A549 treated with Mapracorat at 1 μM for 4 hours (cell line): ENCODE measurements at places on chromosomes 5 and 9. TPM values are rescaled to one million over a fixed set of nuclear protein-coding genes. Genes with fewer than 3 reads are reported as not detected.

Gene TENT4A
- total RNA-seq: 17.3 to 23.9 TPM (median 22.5 TPM) in 5 replicates

Gene SPOCK1
- total RNA-seq: 12.1 to 17.6 TPM (median 17.1 TPM) in 5 replicates

Gene UGCG
- 22.7 to 25.5 TPM (median 23.9 TPM) in 5 replicates for total RNA-seq

Gene DCANP1
- not detected in 5 replicates for total RNA-seq

Gene RNF20
- total RNA-seq: 20.4 to 22.3 TPM (median 21.9 TPM) in 5 replicates

Gene FOXD4L3
- total RNA-seq: 0.08 to 0.16 TPM (median 0.10 TPM) in 3 of 5 replicates, not detected in the others

Gene ADCY2
- not detected in 5 replicates for total RNA-seq

Gene SPAG8
- total RNA-seq: 0.34 to 0.74 TPM (median 0.56 TPM) in 5 replicates

Gene ADGRD2
- total RNA-seq: not detected in 5 replicates

Gene PRDM9
- not detected in 5 replicates for total RNA-seq

Gene SMIM15
- 62.2 to 88.9 TPM (median 69.0 TPM) in 5 replicates for total RNA-seq
